ENCODE measurements at places on chromosomes 2 and 18. TPM values are rescaled to one million over a fixed set of nuclear protein-coding genes. Genes with fewer than 3 reads are reported as not detected.

DNA sequence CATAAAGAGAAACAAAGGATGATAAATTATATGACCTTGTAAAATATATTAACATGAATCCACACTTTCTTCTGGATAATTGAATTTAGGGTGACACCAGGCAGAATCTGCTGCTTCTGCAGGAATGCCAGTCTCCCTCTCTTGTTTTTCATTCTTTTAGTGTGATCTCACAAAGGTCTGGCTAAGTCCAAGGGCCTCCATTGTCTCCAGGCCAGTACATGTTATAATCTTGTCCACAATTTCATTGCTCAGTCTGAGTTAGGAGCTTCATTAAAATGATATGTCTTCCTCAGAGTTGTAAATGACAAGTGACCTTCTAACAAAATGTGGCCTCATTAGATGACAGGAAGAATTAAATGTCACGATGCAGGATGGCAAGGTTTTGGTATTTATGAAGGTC lies 110.2 kb downstream of the APOB start:
- DNase-seq, result no peak
- no peaks in the 10 kb centered on the region for H3K36me3 ChIP-seq
- no peaks in the 10 kb centered on the region for H3K27me3 ChIP-seq
- H3K4me1 ChIP-seq, result no peaks in the 10 kb centered on the region

DNA sequence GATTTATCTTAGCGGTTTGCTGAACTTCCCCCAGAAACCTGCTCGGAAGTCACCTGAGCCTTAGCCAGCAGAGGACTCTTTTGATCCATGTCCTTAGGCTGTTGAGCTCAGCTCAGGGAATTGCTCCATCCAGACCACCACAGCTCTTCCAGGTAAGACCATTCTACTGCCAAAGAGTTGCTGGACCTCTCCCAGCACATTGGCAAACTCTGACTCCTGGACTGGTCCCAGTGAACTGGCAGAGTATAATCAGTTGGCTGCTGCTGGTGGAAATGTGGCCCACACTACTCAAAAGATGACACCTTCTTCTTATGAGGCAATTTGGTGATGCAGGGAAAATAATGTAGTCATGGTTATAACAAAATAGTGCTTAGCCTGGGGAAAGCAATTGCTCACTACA lies 308.8 kb upstream of the FIGN start:
- H3K4me1 ChIP-seq, result no peaks in the 10 kb centered on the region
- no peaks in the 10 kb centered on the region for H3K36me3 ChIP-seq
- H3K27ac ChIP-seq, result no peak overlapping the region
- H3K27me3 ChIP-seq, result no peaks in the 10 kb centered on the region
- no peak overlapping the region for H3K4me3 ChIP-seq
- no peak for DNase-seq

Gene NEU2
- total RNA-seq, result not detected

GRCh38 chr18:9561759-9562158 lies 52.6 kb downstream of the PPP4R1 start:
- no peak overlapping the region for H3K4me3 ChIP-seq
- H3K27ac ChIP-seq, result no peak overlapping the region
- no peaks in the 10 kb centered on the region for H3K4me1 ChIP-seq
- DNase-seq, result no peak
- no peaks in the 10 kb centered on the region for H3K27me3 ChIP-seq

- H3K4me3 ChIP-seq, result no peak overlapping the region
- no peaks in the 10 kb centered on the region for H3K27me3 ChIP-seq
- DNase-seq, result no peak
- H3K36me3 ChIP-seq, result no peaks in the 10 kb centered on the region
- no peak overlapping the region for H3K27ac ChIP-seq
Observed at GRCh38 chr2:71063216-71063615, 5.2 kb upstream of the NAGK start.

GRCh38 chr2:125310657-125311364 lies 1285.7 kb downstream of the CNTNAP5 start:
- no peak overlapping the region for H3K27ac ChIP-seq
- no peaks in the 10 kb centered on the region for H3K36me3 ChIP-seq
- no peak for DNase-seq
- no peak overlapping the region for H3K4me3 ChIP-seq
- peaks cover 13% of the 10 kb centered on the region for H3K4me1 ChIP-seq

DNA sequence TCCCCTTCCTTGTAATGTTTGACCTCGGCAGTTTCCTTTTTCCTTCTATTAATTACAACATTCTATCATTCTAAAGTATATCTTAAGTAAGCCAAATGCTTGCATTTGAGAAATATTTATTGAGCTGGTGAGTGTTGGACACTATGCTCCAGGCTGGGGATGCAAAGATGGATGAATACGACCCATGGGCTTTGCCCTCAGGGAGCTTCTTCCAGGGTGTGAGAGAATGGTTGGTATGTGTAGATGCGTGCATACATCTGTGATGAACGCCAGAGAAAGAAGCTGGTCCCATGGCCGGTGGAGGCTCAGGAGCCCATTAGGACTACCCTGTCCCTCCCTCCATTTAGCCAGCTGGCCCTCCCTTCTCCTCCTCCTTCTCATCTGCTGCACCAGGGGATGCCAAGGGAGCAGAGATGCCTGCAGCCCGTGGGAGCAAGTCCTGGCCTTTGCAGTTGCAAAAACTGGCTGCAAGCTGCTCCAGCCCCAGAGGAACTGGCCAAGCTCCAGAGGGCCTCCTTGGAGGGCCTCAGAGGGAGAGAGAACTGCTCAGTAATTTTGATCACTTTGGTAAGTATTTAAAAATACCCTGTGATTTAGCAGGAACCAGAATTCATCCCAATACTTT lies 65.7 kb upstream of the FOSL2 start:
- H3K4me1 ChIP-seq, result no peaks in the 10 kb centered on the region
- no peaks in the 10 kb centered on the region for H3K27me3 ChIP-seq
- H3K4me3 ChIP-seq, result no peak overlapping the region
- H3K36me3 ChIP-seq, result no peaks in the 10 kb centered on the region
- H3K27ac ChIP-seq, result no peak overlapping the region
- DNase-seq, result no peak

DNA sequence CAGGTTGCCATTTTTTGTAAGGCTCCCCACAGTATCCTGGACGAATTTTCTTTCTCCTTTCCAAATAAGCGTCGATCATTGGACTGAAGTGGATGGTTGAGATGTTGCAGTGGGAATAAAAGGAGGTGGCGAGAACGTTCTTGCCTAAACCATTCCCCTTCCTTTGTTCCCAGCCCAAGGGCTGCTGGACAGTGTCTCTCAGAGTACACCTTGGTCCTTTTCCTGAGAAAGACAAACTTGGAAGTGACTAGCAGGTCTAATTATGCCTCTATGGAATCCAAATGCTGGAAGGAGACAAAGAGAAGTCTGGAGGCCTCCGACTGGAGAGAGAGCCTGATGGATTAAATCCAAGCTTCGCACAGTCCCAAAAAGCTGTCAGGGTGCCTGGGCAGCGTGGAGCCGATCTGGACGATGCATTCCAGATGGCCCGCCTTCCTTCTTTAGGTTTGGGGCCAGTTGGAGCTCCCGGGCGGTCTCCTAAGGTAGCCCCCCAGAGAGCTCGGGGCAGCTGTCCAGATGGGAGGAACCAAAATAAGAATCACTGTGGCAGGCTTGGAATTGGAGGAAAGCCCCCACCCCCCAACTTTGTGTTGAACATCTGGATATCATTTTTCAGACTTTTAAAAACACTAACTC lies 186.8 kb downstream of the TMEM247 start:
- no peak for DNase-seq
- H3K4me1 ChIP-seq, result no peaks in the 10 kb centered on the region
- H3K27me3 ChIP-seq, result no peaks in the 10 kb centered on the region
- H3K4me3 ChIP-seq, result no peak overlapping the region

- no peaks in the 10 kb centered on the region for H3K36me3 ChIP-seq
- H3K4me3 ChIP-seq, result no peak overlapping the region
- H3K4me1 ChIP-seq, result peaks cover 9% of the 10 kb centered on the region
- H3K27ac ChIP-seq, result no peak overlapping the region
- no peaks in the 10 kb centered on the region for H3K27me3 ChIP-seq
Observed at GRCh38 chr18:75916624-75916982, 489.1 kb upstream of the SMIM21 start.

- H3K27me3 ChIP-seq, result no peaks in the 10 kb centered on the region
- H3K4me3 ChIP-seq, result no peak overlapping the region
- DNase-seq, result no peak
- no peak overlapping the region for H3K27ac ChIP-seq
Observed at GRCh38 chr2:170237572-170238120, 59.7 kb downstream of the MYO3B start.

Gene DAW1
- not detected for total RNA-seq

DNA sequence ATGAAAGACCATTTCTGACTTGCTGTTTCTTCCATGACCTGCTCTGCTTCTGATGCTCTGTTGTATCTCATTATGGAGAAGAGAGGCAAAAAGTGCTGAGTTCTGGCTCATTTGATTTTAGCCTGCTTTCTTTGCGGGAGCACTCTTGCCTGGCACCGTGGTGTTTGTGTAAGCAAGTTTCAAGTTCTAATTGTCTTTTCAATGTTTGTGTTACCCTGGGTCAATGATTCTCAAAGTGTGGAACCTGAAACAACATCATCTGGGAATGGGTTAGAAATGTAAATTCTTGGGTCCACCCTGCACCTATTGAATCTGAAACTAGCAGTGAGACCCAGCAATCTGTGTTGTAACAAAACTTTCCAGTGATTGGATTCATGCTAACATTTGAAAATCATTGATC lies 85.5 kb upstream of the STON1 start:
- no peak for DNase-seq
- no peak overlapping the region for H3K27ac ChIP-seq
- no peak overlapping the region for H3K4me3 ChIP-seq
- no peaks in the 10 kb centered on the region for H3K36me3 ChIP-seq
- H3K4me1 ChIP-seq, result peaks cover 40% of the 10 kb centered on the region

GRCh38 chr2:85062565-85062964 lies 70.6 kb upstream of the TCF7L1 start:
- H3K27me3 ChIP-seq, result no peaks in the 10 kb centered on the region
- peaks cover 15% of the 10 kb centered on the region for H3K4me1 ChIP-seq
- H3K4me3 ChIP-seq, result no peak overlapping the region
- no peak overlapping the region for H3K27ac ChIP-seq
- DNase-seq, result no peak
- no peaks in the 10 kb centered on the region for H3K36me3 ChIP-seq

GRCh38 chr2:26605195-26605998 lies 35.8 kb downstream of the CIB4 start:
- no peak overlapping the region for H3K27ac ChIP-seq
- peak; percentile 42 for DNase-seq
- H3K27me3 ChIP-seq, result no peaks in the 10 kb centered on the region
- H3K4me3 ChIP-seq, result no peak overlapping the region
- peaks cover 23% of the 10 kb centered on the region for H3K4me1 ChIP-seq
- no peaks in the 10 kb centered on the region for H3K36me3 ChIP-seq

GRCh38 chr18:60976976-60977375 lies 356.3 kb upstream of the CDH20 start:
- no peaks in the 10 kb centered on the region for H3K27me3 ChIP-seq
- H3K36me3 ChIP-seq, result no peaks in the 10 kb centered on the region
- H3K4me1 ChIP-seq, result no peaks in the 10 kb centered on the region
- no peak overlapping the region for H3K4me3 ChIP-seq
- H3K27ac ChIP-seq, result no peak overlapping the region
- no peak for DNase-seq

GRCh38 chr2:129755786-129756185 lies 223.7 kb upstream of the RAB6C start:
- no peaks in the 10 kb centered on the region for H3K27me3 ChIP-seq
- no peak overlapping the region for H3K27ac ChIP-seq
- H3K36me3 ChIP-seq, result no peaks in the 10 kb centered on the region
- H3K4me1 ChIP-seq, result no peaks in the 10 kb centered on the region
- no peak overlapping the region for H3K4me3 ChIP-seq

DNA sequence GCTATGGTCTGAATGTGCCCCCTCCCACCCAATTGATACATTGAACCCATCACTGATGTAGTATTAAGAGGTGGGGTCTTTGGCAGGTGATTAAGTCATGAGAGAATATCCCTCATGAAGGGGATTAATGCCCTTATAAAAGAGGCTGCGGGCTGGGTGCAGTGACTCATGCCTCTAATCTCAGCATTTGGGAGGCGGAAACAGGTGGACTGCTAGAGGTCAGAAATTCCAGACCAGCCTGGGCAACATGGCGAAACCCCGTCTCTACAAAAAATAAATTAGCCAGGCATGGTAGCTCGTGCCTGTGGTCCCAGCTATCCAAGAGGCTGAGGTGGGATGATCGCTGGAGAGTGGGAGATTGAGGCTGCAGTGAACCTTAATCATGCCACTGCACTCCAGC lies 14.3 kb downstream of the POLR2D start:
- no peak overlapping the region for H3K27ac ChIP-seq
- no peak overlapping the region for H3K4me3 ChIP-seq
- DNase-seq, result no peak
- H3K36me3 ChIP-seq, result peaks cover 26% of the 10 kb centered on the region
- H3K27me3 ChIP-seq, result no peaks in the 10 kb centered on the region

Gene TCF23
- total RNA-seq, result under 0.01 TPM

- H3K27me3 ChIP-seq, result no peaks in the 10 kb centered on the region
- no peak overlapping the region for H3K4me3 ChIP-seq
- peaks cover 92% of the 10 kb centered on the region for H3K4me1 ChIP-seq
- H3K36me3 ChIP-seq, result peaks cover 2% of the 10 kb centered on the region
- DNase-seq, result peak; percentile 55
- peak overlapping the region; percentile 100 for H3K27ac ChIP-seq
Observed at GRCh38 chr18:22185771-22186386, 16.5 kb downstream of the GATA6 start.

DNA sequence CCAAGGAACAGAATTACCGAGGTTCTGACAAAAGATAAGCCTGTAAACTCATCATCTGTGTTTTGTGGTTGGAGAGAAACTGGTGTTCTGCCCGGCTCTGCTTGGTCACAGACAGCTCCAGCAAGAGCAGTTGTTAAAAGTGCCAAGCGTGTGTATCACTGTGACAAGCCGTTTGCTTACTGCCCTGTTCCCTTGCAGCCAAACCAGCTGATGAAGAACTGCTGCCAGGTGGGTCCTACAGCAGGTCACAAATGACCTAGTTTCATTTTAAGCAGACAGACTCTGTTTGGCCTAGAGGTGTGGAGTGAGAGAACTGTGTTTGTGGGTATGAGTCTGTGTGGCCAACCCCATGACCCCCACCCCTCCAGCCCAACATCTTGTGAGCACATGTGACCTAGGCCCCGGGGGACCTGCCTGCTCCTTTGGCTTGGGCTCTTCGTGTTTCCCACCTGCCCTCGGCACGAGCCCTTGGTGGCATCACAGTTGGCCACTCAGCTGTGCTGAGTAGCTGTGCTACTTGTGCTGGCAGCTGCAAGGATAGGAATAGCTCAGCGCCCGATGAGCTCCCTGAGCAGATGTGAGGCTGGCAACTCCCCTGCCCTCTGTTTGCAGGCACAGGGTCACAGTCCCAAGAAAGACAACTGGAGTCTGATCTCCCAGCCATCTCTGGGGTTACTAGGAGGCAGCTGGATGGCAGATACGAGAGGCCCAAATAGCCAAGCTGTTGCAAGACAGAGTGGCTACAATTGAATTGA lies 9.7 kb downstream of the OXER1 start:
- H3K4me3 ChIP-seq, result no peak overlapping the region
- peaks cover 39% of the 10 kb centered on the region for H3K4me1 ChIP-seq
- H3K36me3 ChIP-seq, result no peaks in the 10 kb centered on the region
- DNase-seq, result peak; percentile 75

GRCh38 chr2:86000938-86001312 lies 104.8 kb downstream of the POLR1A start:
- H3K27ac ChIP-seq, result no peak overlapping the region
- H3K4me1 ChIP-seq, result peaks cover 21% of the 10 kb centered on the region
- no peak for DNase-seq
- no peaks in the 10 kb centered on the region for H3K36me3 ChIP-seq

Gene RAX
- not detected for total RNA-seq

- no peak overlapping the region for H3K4me3 ChIP-seq
- peaks cover 18% of the 10 kb centered on the region for H3K4me1 ChIP-seq
- H3K27me3 ChIP-seq, result no peaks in the 10 kb centered on the region
- H3K36me3 ChIP-seq, result no peaks in the 10 kb centered on the region
- DNase-seq, result peak; percentile 71
Observed at GRCh38 chr2:188326669-188327301, 35.1 kb downstream of the GULP1 start.

- H3K27ac ChIP-seq, result no peak overlapping the region
- H3K4me1 ChIP-seq, result no peaks in the 10 kb centered on the region
- no peaks in the 10 kb centered on the region for H3K27me3 ChIP-seq
- no peak for DNase-seq
Observed at GRCh38 chr18:77334876-77335275, 85.2 kb downstream of the GALR1 start.

Data from body of pancreas (tissue), 4 donors.